GM12892 (cell line): ENCODE measurements at places on chromosomes 2 and 18.

DNA sequence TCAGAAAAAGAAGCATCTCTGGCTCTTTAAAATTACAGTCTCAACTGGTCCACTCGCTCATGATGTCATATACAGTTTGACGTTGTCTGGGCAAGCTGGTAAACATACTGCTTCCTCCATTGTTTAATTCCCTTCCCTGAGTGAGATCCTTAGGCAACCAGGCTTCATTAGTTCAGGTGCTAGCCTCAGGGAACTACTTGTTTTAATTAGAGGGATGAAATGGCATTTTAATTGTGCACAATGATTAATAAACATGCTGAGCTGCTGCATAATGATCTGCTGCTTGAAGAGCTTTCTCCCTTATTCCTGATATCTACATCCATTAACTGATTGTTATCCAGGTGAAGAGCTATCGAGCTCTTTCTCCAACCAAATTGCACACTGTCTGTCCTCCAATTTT lies 195.6 kb upstream of the ETAA1 start:
- no peak for DNase-seq

DNA sequence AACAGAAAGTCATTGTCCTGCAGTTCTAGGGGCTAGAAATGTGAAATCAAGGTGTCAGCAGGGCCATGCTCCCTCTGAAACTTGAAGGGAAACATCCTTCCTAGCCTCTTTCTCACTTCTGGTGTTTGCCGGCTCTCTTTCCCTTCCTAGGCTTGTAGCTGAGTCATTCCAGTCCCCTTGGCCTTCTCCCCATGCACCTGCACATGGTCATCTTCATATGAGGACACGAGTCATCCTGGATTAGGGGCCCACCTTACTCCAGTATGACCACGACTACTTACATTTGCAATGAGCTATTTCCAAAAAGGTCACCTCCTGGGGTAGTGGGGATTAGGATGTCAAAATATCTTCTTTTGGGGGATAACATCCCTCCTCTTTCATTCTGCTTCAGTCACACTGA lies 168.5 kb upstream of the CXCR4 start:
- no peak for DNase-seq

DNA sequence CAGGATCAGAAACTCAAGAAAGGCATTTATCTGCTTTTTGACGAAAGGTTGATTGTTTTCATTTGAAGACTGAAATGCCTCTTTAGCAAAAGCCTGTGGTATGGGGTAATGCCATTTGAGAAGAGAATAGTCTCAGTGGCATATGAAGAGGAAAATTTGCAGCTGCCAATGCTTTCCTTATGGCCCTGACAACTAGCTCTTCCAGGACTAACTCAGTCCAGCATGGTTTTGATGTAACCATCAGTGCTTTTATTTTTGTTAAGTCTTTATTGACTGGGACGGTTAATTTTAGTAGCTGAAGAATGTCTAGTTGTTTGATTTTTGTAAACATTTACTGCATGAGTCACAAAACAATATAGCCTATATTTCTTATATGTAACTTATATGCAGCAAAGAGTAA lies 158.4 kb downstream of the LNPK start:
- no peak for DNase-seq

- DNase-seq: no peak
Observed at GRCh38 chr2:120140866-120141265, 82.3 kb downstream of the TMEM185B start.

DNA sequence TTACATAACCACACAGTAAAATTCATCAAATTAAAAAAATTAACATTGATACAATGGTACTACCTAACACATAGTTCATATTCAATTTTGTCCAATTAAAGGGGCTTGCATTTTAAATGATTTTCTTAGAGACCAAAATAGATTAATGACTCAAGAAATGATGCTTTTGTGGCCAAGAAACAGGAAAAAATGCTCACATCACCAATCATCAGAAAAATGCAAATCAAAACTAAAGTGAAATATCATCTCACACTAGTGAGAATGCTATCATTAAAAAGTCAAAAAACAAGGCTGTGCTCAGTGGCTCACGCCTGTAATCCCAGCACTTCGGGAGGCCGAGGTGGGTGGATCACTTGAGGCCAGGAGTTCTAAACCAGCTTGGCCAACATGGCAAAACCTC lies 235.6 kb downstream of the PIK3C3 start:
- no peak for DNase-seq

GRCh38 chr2:227473806-227474205 lies 1.9 kb downstream of the AGFG1 start:
- DNase-seq: no peak

GRCh38 chr2:8247905-8248622 lies 433.8 kb upstream of the ID2 start:
- DNase-seq: no peak

GRCh38 chr2:195214072-195214471 lies 443.0 kb upstream of the SLC39A10 start:
- DNase-seq: no peak

DNA sequence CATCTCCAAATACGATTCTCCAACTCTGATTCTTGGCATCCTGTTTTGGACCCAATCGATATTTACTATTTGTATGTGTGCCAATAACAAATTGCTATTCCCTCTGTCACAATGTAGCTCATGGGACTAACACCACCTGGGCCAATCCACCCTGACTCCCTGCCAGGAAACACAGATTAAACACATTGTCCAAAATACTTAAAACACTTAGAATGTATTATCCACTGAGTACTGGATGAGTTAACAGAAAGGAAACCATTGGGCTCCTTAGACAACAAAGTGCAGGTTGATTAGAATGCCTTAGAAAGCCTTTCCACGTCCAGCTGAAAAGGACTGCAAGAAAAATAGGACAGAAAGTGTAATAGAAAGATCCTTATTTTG lies 79.4 kb upstream of the ARHGAP28 start:
- DNase-seq: no peak

DNA sequence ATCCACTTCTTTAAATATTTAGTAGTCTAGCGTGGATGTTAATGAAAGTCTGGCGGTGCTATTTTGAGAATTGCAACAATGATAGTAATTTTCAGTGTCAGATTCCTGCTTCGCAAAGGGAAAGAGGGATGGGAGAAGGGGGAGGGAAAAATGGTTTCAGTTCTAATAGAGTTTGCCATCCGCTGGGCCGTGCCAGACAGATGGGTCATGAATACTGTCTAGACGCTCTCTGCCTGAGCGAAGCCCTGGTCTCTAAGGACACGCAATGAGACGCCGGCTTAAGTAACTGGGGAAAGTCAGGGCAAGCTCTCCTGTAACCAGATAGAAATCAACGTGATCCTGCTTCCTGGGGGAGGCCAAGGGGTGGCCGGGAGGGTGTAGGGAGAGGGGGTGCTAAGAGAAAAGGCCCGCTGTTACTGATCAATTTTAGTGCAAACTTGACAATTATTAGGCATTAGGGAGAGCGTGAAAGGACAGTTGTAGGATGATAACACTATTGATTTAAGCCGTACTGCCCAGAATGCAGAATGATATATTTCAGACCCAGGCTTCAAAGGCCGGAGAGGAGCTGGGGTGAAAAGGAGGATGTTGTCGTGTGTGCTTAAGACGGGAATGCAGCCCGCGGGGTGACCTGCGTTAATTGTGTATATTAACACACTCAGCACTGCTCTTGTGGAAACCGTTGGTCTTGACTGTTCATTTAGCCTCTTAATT lies 229.2 kb downstream of the LDLRAD4 start:
- DNase-seq: no peak

- no peak for DNase-seq
Observed at GRCh38 chr2:111168528-111169239, 48.0 kb downstream of the BCL2L11 start.
